HS-27A (cell line): ENCODE measurements at places on chromosomes 3 and 15.
A peak's percentile ranks its signal among the peaks of the same experiment; 100 is the strongest.

DNA sequence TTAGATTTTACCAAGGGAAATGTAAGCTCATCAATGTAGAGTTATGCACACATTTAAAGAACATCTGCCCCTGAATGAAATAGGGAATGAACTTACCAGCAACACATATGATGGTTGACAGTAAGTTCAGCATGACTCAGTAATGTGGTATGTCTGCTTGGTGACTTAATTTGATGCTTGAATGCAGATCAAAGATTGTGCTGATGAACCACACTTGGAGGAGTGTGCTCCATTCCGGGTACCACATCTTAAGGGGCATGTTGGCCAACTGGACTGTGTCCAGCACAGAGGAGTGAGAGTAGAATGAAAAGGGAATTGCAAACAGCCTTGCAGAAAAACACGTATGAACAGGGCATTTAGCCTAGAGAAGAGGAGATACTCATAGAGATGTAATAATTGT, 171.0 kb upstream of the RARB start:
- DNase-seq: no peak

- DNase-seq: no peak
Measured at GRCh38 chr15:50702762-50703334, 16.3 kb upstream of the TRPM7 start.

DNA sequence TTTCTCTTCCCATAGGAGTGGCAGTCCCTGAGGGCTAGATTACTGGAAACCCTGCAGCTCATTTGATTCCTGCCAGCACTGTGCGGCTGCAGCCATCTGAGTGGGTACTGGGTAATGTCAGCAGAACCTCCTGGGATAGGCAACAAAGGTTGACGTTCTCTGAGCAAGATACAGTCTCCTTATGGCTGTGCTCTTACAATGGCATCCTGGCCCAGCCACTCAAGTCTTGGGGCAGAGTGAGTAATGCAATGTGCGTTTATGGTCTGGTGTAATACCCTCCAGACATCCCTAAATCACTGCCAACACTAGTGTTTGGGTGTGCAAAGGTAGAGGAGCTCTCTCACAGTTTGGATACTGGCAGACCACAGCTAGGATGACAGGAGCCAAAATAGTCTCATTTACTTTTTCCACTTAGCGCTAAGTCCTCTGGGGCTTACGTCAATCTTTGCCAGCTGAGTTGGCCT, 775.8 kb downstream of the ZNF385D start:
- DNase-seq: no peak

DNA sequence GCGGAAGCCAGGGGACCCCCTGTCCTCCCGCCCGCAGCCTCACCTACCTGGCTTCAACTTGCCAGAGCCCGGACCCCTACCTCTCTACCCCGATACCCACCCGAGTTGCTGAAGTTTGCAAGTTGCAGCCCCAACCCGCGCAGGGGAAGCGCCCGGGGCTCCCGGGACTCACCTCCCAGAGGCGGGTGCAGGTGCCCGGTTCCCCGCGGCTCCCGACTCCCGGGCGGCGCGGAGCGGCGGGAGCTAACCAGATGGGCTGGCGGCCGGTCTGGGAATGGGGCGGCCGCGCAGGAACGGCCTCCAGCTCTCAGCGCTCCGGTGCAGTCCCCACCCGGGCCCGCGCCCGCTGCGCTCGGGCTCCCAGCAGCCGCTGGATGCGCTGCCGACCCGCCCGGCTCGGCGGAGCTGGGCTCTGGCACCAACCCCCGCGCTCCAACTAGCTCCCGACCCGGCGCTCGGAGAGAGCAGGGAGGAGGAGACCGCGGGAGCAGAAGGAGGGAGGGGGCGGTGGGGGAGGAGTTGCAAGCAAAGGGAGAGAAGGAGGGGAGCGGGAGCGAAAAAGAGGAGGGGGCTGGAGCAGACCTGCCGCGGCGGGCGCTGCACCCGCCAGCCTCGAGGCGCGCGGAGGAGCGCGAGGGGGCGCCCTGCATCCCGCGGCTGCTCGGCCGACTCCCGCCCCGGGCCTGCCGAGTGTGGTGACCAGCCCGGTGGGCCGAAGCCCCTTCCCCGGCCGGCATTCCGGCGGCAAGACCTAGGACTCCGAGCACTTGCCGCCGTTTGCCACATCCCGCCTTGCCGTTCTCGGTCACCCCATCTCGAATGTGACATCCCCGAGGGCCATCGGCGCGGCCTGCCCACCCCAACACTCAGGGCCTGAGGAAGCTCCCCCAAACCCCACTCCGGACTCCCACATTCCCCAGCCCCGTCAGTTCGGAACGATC, at the start of gene SEMA5B:
SEMA5B (minus strand) TSS at position 472 of the 941 bp plus-strand sequence. CDS start 66,500 bp downstream, outside the sequence.
- no peak for DNase-seq

GRCh38 chr3:9563851-9564250, 10.2 kb upstream of the LHFPL4 start:
- DNase-seq: no peak

GRCh38 chr3:72442759-72443158, 405.5 kb downstream of the SHQ1 start:
- DNase-seq: no peak

DNA sequence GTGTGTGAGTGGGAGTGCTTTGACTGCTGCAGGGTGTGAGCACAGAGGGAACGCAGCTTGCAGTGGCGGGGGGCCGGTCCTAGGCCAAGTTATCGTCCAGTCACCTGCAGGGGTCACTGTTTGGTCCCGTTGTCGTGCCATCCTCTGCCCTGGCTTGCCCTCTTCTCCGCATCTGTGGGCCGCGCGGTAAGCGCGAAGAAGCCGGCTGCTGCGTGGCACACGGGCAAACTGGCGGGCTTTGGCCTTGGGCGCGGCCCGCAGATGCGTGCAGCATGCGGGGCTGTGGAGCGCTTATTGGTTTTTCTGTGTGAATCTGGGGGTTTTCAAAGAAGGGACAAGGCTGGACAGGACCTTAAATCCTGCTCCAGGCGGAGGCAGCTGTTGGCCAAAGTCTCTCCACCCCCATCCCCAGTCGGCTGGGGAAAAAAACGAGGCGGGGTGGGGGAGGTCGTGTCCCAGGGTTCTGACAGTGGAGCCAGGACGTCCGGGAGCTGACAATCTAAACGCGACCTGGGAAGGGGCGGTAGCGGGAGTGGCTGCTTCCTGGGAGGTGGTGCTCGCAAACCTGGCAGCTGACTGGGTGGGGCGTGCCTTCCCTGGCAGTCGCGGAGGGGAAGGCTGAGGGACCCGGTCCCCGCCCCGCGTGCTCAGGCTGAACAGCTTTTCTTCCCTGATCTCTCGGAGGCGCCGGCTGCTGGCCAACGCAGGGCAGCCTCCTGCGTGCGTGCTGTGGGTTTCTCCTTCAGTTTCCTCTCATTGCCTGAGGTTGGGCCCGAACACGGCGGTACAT, 39.7 kb upstream of the VEPH1 start:
- no peak for DNase-seq

DNA sequence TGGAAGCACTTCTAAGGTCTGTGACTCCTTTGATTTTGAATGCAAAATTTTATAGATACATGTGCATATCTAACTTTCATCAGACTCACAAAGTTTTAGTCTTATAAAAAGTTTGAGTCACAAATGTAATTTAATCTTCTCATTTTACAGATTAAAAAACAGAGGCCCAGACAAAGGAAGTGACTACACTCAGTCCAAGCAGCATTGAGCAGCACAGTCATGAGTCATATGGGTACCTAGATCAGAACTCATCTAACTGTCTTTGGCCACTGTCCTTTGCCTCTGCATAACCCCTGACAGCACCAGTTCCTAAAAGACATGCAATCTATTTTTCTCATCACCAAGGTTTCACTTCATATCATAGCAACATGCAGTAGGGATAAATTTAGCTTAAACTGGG, 210.7 kb upstream of the KCNH8 start:
- no peak for DNase-seq

GRCh38 chr3:171776839-171777583, 33.3 kb downstream of the PLD1 start:
- DNase-seq: no peak

- no peak for DNase-seq
Measured at GRCh38 chr15:77024273-77025082, 29.6 kb downstream of the PSTPIP1 start.

DNA sequence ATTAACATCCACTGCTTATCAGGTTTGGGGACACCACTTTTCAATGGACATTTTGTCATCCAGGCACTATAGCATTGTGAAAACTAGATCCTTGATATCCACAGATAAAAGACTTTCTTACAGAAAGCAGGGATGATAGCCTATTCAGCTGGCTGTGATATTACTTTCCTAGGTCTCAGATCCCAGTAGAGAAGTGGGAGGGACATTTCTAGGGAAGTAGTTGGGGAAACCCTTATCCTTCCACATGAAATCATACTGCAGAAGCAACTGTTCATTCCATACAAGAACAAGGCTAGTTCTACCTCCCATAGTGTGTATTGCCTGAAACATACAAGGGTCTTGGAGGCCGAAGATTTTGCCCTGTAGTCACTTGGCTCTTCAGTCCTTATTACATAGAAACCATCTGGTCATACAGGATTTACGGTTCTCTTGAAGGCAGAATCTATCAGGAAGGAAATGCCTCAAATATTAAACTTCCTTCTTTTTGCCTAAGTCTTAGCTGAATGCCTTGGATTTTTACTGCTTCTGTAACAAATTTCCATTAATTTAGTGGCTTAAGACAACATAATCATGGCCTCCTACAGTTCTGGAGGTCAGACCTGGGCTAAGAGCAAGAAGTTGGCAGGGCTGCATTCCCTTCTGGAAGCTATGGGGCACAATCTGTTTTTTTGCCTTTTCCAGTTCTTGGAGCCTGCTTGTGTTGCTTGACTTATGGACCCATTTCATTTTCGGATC, 119.4 kb downstream of the ECT2 start:
- no peak for DNase-seq

- DNase-seq: peak; percentile 38
Measured at GRCh38 chr3:49839193-49839809, 17.1 kb downstream of the TRAIP start.

- no peak for DNase-seq
Measured at GRCh38 chr15:89078851-89079810, 9.1 kb upstream of the ABHD2 start.

- DNase-seq: no peak
Measured at GRCh38 chr15:94970802-94971201, 739.4 kb downstream of the MCTP2 start.
